Kidney glomerular epithelial cell (primary cell): ENCODE measurements at places on chromosomes 6 and 20.

DNA sequence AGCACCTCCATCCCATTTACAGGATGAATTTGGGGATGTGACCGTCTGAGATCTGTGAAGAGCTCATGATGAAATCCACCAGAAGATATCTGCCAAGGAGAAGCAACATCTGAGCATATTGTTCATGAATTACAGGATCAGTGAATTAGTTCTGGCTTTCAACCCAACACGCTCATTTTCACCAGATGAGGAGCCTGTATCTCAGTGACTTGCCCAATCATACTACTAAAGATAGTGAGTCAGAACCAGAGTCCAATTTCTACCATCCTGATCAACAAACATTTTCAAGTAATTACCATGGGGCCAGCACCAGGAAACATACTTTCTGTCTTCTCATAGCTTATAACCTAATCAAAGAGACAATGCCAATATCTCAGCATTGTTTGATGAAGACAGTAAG lies 116.6 kb downstream of the ZDHHC14 start:
- no peak for DNase-seq

GRCh38 chr6:70811788-70812187 lies 144.1 kb downstream of the SMAP1 start:
- DNase-seq, result no peak

DNA sequence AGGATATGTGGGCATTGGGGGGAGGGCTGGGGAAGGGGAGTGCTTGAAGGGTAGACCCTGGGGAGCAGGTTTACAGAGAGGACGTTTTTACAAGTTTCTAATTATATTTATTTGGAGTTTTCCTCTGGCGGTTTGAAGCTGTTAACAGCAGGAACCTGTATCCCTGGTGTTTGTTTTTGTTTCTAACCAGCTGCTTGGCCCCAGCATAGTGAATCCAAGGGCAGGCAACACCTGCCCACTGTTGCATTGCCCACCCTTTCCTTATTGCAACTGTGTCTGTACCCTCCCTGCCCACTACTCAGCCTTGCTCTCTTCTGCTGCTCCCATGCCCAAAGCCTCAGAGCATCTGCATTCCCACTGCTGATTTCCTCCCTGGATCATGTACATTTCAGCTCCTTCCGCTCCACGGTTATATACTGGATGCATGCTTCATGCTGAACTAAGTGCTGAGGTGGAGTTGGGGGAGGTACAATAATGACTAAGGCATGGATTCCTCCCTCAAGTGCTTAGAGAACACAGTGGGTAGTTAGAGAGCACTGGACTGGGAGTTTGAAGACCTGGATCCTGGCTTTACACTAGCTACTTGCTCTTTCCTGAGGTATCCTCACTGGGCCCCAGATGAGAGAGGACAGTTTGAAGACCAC lies 6.0 kb downstream of the SCUBE3 start:
- DNase-seq, result no peak

DNA sequence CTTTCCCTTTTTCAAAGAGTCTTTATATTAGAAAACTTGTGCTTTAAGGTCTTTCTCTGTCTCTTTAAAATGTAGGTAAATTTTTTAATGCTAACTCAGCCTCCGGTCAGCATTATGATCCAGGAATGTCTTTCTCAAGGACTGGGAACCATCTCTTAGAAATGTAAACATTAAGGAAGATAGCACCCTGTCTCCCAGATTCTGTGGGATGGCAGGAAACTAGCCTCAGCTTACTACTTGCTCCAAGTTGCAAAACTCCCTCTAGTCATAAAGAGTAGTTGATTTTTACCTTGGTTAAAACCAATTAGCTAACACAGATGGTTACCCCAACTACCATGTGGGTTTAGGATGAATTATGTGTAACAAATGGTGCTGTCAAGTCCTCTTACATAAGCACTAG lies 4.7 kb upstream of the TAAR1 start:
- no peak for DNase-seq
